ENCODE measurements at places on chromosomes 5 and 9.
A peak's percentile ranks its signal among the peaks of the same experiment; 100 is the strongest.

DNA sequence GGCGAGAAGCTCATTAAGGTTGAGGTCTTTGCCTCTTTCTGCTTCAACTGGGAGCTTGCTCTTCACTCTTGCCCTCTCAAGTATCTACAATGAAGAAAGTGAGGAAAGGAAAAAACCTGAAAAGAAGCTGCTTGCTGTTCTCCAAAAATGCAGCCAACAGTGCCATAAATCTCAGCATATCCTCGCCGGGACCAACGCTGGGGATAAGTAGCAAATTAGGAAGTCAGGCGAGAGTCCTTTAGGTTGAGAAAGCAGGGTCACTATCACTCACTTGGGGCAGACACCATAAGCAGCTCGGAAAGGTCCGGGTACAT, 399 bp downstream of the NUP155 start:
- no peak for DNase-seq

DNA sequence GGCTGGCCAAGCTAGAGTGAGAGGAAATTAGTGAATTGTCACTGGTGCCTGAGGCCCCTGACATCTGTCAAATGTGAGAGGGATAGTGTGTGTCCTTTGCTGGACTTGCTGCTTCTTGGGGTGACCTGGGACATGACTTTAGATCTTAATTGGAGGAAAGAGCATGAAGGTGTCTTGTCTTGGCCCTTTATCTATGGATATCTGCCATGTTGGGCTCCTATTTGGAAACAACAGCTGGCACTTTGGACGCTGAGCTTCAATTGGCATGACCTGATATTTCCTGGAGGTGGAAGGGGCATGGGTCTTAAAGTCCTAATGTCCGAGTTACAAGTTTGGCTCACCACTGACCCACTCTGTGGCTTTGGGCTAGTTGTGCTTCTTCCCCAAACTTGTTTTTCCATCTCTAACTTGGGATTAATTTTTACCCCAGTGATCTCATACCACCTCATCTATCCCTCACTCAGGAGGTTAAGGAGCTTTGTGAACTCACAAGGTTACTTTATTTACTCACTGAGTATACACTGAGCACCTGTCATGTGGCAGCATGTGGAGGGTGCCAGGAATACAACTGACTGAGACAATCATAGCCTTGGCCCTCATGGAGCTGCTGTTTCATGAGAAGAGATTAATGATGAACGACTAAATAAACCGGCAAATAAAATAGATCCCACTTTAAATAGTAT, 30.1 kb upstream of the CXCL14 start:
- no peak for DNase-seq

DNA sequence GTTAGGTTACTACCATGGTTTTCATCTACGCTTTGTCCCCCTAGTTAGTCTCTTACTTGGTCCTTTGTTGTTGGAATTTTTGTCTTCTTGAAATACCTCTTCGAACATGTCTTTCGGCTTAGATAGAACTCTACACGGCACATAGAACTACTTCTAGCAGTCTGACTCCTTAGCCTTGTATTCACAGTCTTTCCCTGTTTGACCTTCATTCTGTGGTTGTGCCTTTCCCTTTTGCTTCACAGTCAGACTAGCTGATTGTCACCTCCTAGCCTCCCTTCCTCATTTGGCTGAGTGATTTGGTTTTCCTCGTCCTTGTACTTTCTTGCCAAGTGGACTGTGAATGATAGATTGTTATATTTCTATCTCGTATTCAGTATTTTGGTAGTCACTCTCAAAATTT, 10.7 kb downstream of the SMAD5 start:
- DNase-seq: no peak

DNA sequence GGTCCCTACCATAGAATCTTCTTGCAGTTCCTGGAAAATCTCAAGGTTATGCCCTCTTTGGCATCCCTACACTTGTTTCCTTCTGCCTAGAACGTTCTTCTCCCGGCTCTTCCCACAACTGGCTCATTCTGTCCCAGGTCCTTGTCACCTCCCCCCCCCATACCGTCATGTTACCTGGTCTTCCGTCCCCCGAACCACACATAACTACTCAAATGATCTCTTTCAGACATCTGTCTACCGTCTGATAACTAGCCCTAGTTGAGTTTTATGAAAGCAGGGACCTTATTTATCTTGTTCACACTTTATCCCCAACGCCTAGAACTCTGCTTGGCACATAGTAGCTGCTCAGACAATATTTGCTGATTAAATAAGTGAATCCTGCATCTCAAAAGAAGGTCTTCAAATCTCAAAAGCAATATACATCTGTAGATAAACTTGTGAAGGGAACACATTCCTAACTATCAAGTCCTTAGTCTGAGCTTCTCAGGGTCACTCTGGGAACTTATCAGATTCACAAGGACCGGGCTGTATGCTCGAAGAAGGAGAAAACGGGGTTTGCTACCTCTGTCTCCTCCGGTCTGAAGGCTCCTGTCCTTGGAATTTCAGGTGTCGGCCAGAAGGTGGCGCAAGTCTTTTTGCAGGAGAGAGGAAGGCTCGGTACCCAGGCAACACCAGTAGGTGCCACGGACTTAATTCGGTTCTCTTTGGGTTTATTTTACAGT, 30.0 kb downstream of the LCP2 start:
- peak; percentile 83 for DNase-seq
